Stimulated activated CD4-positive, alpha-beta T cell treated with anti-CD3 and anti-CD28 coated beads, Interleukin-4, amount 100 ng/mL, for 48 hours (primary cell): ENCODE measurements at places on chromosomes 12 and 14.

GRCh38 chr12:95759718-95760117 lies 30.8 kb downstream of the NTN4 start:
- DNase-seq, result no peak

- no peak for DNase-seq
Observed at GRCh38 chr12:94851396-94852028, 152.0 kb downstream of the NDUFA12 start.

- no peak for DNase-seq
Observed at GRCh38 chr12:2053691-2054090, 904 bp downstream of the CACNA1C start.

DNA sequence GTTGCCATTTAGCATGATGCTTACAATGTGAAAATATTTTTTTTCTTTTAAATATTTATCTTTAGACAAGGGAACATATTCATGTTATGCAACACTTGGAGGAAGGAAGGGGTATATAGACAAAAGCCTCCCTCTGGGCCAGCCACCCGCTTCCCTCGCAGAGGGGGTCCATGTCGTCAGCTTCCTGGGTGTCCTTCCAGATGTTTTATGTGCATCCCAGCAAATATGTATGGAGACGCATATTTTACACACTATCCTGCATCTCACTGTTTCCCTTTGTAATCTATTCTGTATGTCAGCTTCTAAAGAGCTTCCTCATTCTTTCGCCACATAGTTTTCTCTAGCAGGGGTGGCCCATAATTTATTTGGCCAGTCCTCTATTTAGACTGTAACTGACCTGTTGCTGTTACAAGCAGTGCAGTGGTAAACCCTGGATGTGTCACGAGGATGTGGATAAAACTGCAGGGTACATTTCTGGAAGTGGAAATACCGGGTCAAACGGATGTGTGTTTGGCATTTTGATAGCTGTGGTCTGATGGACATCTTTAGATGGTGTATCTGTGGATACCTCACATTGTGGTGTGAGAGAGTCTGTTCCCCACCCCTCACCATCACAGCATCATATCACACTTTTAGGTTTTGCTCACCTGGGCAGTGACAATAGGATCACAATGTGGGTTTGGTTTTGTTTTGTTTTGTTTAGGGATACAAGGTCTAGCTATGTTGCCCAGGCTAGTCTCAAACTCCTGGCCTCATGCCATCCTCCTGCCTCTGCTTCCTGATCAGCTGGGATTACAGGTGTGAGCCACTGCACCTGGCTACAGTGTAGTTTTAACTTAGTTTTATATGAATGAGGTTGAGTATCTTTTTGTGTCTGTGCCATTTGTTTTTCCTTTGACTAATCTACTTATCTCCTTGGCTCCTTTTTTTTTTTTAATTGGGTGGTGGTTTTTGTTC lies 31.6 kb downstream of the FAM222A start:
- no peak for DNase-seq

GRCh38 chr12:108722463-108722862 lies 8.9 kb downstream of the CORO1C start:
- no peak for DNase-seq

GRCh38 chr12:52200781-52201450 lies 9.1 kb upstream of the KRT80 start:
- DNase-seq, result no peak

- no peak for DNase-seq
Observed at GRCh38 chr14:101991352-101991751, 27.0 kb downstream of the DYNC1H1 start.

DNA sequence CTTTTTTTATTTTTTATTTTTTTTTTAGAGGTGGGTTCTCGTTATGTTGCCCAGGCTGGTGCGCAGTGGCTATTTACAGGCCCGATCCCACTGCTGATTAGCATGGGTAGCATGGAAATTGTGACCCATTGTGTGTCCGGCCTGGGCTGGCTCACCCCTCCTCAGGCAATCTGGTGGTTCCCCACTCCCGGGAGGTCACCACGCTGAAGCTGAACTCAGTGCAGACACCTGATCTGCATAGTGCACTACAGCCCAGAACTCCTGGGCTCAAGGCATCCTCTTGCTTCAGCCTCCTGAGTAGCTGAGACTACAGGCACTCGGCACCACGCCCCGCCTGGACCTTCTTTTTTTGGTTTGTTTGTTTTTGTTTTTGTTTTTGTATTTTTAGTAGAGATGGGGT lies 5.5 kb upstream of the CD4 start:
- no peak for DNase-seq

GRCh38 chr12:6393109-6393508 lies 9.1 kb downstream of the LTBR start:
- DNase-seq, result no peak
